ENCODE measurements at places on chromosomes 7 and 10.

GRCh38 chr7:141294143-141294829 lies 220.4 kb downstream of the TMEM178B start:
- no peak for DNase-seq

DNA sequence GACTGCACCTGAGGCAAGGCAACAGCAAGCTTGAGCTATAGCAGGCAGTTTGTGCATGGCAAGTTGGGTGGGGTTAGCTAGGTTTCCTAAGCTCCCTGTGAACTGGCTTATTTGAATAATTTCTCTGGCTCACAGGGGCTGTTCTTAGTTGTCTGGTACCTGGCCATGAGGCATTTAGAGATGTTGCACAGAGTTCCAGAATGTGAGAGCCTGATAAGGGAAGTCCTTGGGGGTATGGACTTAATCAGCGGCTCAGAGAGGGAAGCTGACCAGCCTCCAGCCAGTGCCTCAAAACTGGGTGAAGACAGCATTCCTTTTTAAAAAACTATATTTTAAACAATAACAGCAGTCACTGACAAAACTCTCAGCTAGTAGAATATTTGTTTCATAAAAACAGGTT lies 307.4 kb downstream of the FZD1 start:
- DNase-seq: no peak

GRCh38 chr7:131166066-131166465 lies 161.6 kb upstream of the MKLN1 start:
- DNase-seq: no peak

DNA sequence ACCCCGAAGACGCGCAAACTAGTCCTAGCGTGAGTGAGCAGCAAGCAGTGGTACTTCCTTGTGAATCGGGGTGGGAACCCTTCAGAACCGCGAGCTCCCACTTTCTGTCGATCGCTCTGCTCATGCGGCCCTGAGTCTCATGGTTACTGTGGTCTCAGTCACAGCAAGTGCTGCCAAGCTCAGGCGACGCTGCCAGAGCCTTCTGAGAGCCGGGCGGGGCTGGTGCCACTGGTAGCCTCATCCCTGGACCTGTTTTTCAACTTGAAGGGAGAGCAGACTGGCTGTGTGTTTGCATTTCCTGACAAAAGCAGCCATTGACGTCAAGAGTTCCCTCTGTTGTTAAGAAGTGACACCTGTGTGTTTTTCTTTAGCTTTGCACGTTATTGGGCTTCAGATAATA lies 32.9 kb upstream of the BHLHA15 start:
- DNase-seq: no peak

GRCh38 chr7:5997210-5997808 lies 11.5 kb downstream of the PMS2 start:
- peak; percentile 62 for DNase-seq

Measured in D341Med (cell line).